ENCODE measurements at places on chromosomes 6 and 20.

DNA sequence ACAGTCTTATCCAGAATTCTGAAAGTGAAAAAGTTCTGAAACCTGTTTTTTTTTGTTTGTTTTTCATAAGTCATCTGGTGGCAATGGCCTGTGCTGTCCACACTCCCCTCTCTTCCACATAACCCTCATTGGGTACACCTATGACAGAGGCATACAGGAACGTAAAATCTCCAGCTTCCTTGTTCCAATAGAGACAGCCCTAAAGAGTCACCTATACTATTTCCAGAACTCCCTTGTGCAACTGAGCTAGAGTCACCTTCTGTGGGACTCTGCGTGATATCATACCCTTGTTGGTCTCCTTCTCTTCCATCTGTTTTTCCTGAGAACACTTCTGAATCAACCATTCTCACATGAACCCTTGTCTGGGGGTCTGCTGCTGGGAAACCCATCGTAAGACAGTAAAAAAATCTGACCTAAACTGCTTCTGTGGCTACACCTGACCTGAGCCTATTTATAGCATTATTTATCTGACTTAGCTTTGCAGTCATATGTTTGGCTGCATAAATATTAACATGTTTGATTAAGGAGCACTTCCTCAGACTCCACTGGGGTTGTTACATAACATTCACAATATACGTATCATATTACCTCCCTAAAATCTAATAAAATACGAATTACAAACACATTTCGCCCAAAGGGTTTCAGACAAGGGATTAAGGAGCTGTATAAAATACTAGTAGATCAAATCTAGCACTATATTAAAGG is 151.9 kb downstream of the PTPRT start:
- DNase-seq = no peak

- no peak for DNase-seq
Observed at GRCh38 chr6:87722540-87723169, 20.6 kb upstream of the AKIRIN2 start.

DNA sequence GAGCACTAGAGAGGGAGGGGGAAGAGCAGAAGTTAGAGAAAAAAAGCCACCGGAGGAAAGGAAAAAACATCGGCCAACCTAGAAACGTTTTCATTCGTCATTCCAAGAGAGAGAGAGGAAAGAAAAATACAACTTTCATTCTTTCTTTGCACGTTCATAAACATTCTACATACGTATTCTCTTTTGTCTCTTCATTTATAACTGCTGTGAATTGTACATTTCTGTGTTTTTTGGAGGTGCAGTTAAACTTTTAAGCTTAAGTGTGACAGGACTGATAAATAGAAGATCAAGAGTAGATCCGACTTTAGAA is 2.0 kb downstream of the ID4 start:
- DNase-seq = no peak

- DNase-seq = no peak
Observed at GRCh38 chr20:43799150-43799711, 72.4 kb upstream of the GTSF1L start.

Measured in CD8-positive, alpha-beta T cell (primary cell).